ENCODE measurements at places on chromosomes 3 and 15. TPM values are rescaled to one million over a fixed set of nuclear protein-coding genes. Genes with fewer than 3 reads are reported as not detected.

DNA sequence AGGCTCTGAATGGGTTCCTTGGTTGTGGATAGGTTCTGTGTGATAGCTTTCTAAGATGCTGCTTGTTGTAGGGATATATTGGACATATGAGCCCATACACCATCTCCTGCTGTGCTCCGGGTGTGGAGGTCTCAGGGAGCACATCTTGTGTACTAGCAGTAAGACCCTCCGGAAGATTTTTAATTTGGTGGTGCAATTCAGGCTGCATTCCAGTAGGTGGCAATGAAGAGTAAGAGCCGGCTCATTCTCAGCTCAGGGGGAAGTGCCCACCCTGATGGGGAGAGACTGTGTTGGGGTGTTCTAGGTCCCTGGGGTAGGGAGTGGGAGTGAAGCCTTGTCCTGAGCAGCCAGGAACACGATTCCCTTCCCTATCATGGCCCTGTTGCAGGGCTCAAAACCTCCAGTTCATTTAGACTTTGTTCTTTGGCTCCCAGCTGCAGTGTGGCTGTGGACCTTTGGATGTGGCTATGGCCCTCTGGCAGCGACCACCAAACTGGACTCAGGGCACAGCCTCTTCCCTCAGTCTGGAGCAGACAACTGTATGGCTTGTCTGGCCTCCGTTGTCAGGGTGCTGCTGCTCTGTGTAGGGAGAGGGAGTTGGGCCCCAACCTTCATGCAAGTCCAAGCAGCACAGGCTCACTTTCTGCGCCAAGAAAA lies 104.7 kb downstream of the UNC13C start:
- H3K36me3 ChIP-seq: no peaks in the 10 kb centered on the region
- H3K27ac ChIP-seq: no peak overlapping the region
- no peak for DNase-seq
- H3K4me1 ChIP-seq: no peaks in the 10 kb centered on the region

DNA sequence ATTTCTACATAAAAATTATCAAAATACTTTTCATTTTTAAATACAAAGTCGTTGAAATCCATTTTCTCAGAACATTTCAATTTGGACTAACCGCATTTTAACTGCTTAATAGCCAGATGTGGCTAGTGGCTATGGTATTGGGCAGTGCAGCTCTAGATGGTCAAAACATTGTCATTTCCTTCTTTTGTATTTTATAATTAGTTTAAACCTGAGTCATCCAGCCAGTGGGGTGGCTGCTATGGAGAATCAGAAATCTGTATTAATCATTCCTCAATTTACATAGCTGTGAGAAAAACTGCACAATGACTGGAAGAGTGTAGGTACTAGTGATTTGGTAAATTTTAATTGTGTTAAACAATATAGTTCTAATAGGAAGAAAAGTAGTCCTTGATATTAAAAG lies 245.3 kb downstream of the PDZRN3 start:
- no peak overlapping the region for H3K27ac ChIP-seq
- peaks cover 23% of the 10 kb centered on the region for H3K36me3 ChIP-seq
- no peak for DNase-seq
- H3K4me1 ChIP-seq: no peaks in the 10 kb centered on the region

- peaks cover 51% of the 10 kb centered on the region for H3K4me1 ChIP-seq
- H3K36me3 ChIP-seq: no peaks in the 10 kb centered on the region
- H3K4me3 ChIP-seq: no peak overlapping the region
- no peaks in the 10 kb centered on the region for H3K27me3 ChIP-seq
- peak overlapping the region; percentile 34 for H3K27ac ChIP-seq
- DNase-seq: no peak
These were observed 113.4 kb downstream of the CMSS1 start for GRCh38 chr3:99931059-99931458.

Gene CCR3
- total RNA-seq: not detected

DNA sequence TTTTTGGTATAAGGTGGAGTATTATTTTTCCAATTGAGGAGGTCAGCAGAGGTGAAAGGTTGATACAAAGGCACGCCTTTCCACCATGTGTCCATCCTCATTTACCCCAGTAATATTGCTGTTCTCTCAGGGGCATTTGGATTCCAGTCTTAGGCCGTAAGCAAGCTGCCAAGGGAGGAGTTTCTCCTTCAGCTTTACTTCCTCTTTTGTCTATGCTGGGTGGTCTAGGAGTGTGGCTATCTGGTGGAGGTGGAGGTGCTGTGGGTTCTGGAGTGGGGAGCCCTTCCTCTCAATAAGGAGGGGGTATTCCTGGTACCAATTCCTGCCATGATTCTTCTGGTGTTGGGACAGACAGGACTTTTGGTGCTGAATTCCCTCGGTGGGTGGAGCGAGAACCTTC lies 340.6 kb downstream of the KCNH8 start:
- H3K27me3 ChIP-seq: no peaks in the 10 kb centered on the region
- no peak overlapping the region for H3K4me3 ChIP-seq
- H3K36me3 ChIP-seq: no peaks in the 10 kb centered on the region
- H3K4me1 ChIP-seq: no peaks in the 10 kb centered on the region
- H3K27ac ChIP-seq: no peak overlapping the region

- no peak overlapping the region for H3K27ac ChIP-seq
- no peak for DNase-seq
- no peaks in the 10 kb centered on the region for H3K36me3 ChIP-seq
- H3K27me3 ChIP-seq: no peaks in the 10 kb centered on the region
These were observed 103.8 kb upstream of the IL12A start for GRCh38 chr3:159884661-159885402.

Gene SNTN
- total RNA-seq: not detected

Gene AADACL2
- total RNA-seq: not detected

- peak overlapping the region; percentile 83 for H3K4me3 ChIP-seq
- H3K27me3 ChIP-seq: no peaks in the 10 kb centered on the region
- no peaks in the 10 kb centered on the region for H3K36me3 ChIP-seq
- H3K4me1 ChIP-seq: peaks cover 11% of the 10 kb centered on the region
- H3K27ac ChIP-seq: peak overlapping the region; percentile 88
These were observed 3.0 kb downstream of the BBX start for GRCh38 chr3:107525644-107526305.

Gene MFN1
- 36.6 TPM for total RNA-seq

Data from tibial nerve (tissue), 4 donors.